Stimulated activated CD8-positive, alpha-beta memory T cell treated with anti-CD3 and anti-CD28 coated beads, Interleukin-15, amount 100 ng/mL, for 4 hours (primary cell): ENCODE measurements at places on chromosomes 1 and 21.

- DNase-seq: no peak
Observed at GRCh38 chr1:202117898-202118371, 4.8 kb upstream of the GPR37L1 start.

GRCh38 chr1:54376430-54377039, 29.7 kb downstream of the SSBP3 start:
- DNase-seq: no peak

DNA sequence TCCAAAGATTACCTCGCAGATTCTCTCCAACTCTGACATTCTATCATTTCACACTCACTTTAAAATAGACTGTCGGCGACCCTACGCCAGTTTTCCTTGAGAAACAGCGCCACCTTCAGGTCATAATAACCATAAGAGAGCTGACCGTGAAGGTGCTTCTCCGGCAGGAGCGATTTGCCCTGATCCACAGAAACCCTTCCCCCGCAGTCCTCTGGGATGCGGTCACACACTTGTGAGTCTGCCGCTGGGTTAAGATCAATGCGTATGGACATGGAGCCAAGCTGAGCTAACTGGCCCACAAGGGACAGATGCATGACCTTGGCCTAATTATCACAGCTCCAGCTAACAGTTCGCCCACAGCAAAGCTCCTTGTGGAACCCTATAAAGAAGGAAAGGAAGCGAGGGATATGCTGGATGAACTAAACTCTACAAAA, 32.8 kb upstream of the IFNAR2 start:
- DNase-seq: no peak

GRCh38 chr1:151852733-151853132, 779 bp downstream of the THEM5 start:
- DNase-seq: no peak

DNA sequence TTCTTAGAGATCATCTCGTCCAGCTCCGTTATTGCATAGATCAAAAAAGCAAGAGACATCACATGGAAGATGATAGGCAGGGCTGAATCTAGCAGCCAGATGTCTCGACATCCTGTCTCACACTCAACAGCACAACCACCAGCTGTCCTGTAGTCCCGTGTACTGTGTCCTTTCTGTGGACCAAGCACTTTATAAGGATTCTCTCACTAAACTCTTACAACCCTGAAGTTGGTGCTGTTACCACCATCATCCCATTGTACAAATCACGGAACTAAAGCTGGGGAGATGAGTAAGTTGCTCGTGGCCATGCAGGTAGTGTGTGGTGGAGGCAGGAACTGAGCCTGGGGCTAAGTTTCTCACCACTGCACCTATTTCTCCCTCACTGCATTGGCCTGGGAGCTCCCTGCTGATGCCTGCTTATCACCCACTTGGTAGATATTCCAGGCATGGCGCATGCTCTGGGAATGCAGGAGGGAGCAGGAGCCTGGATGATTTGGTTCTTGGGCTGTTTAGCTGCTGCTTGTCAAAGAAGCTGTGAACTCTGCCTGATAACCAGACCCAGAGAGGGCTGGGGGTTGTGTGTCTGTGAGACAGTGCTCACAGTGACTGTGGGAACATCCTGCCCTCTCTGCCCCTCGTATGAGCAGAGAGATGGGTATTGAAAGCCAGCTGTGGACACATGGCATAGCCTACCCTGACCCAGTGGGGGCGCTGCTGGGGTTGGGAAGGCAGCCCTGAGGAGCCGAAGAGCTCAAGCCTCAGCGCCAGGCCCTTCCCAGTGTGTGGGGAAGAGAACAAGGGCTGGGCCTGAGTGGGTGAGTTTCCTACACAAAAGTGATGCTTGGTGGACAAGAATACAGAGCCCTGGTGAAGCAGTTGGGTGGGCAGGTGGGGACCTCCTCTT, 13.6 kb downstream of the PPFIA4 start:
- no peak for DNase-seq
